ENCODE measurements at places on chromosomes 6 and 20. TPM values are rescaled to one million over a fixed set of nuclear protein-coding genes. Genes with fewer than 3 reads are reported as not detected.
A peak's percentile ranks its signal among the peaks of the same experiment; 100 is the strongest.

GRCh38 chr6:3383525-3383924 is 73.3 kb downstream of the SLC22A23 start:
- H3K27ac ChIP-seq = peak overlapping the region; percentile 49
- DNase-seq = peak; percentile 57
- no peak overlapping the region for H3K4me3 ChIP-seq
- H3K36me3 ChIP-seq = no peaks in the 10 kb centered on the region
- no peaks in the 10 kb centered on the region for H3K27me3 ChIP-seq

- H3K4me3 ChIP-seq = no peak overlapping the region
- H3K27me3 ChIP-seq = no peaks in the 10 kb centered on the region
- no peaks in the 10 kb centered on the region for H3K4me1 ChIP-seq
- H3K27ac ChIP-seq = no peak overlapping the region
- DNase-seq = no peak
These were observed 49.9 kb upstream of the PBOV1 start for GRCh38 chr6:138267971-138268895.

Gene FOXQ1
- 0.42 TPM for total RNA-seq

Gene ZNF341
- 4.9 TPM for total RNA-seq

Gene PRR18
- total RNA-seq = not detected

GRCh38 chr6:43296780-43297497 is 1.1 kb upstream of the SLC22A7 start:
- no peaks in the 10 kb centered on the region for H3K4me1 ChIP-seq
- no peak overlapping the region for H3K27ac ChIP-seq
- H3K27me3 ChIP-seq = no peaks in the 10 kb centered on the region
- DNase-seq = no peak
- no peak overlapping the region for H3K4me3 ChIP-seq

GRCh38 chr20:63941282-63942081 is 14.7 kb downstream of the UCKL1 start:
- H3K4me1 ChIP-seq = 0 out of 2 replicates have a peak, but pooled peaks cover 3% of the 10 kb centered on the region
- H3K27ac ChIP-seq = peak overlapping the region; percentile 43
- H3K36me3 ChIP-seq = peaks cover 41% of the 10 kb centered on the region
- H3K4me3 ChIP-seq = no peak overlapping the region
- no peak for DNase-seq

Gene RPP40
- 15.9 TPM for total RNA-seq

DNA sequence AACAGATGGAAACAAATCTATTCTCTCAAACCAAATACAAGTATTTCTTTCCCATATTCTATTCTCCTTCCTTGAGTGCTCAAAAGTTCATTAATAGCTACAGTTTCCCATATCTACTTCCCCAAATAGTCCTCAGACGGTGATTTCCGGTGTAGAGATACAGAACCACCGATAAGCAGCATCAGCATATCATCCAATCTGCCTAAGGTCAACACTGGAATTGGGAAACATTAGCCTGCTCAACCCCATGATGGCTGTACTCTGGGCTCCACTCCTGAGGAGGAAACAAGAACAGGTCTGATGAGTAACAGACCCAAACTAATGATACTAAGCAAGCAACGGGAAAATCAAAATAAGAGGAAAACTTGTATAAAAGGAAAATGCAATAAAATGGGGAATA is 115.6 kb downstream of the EPB41L2 start:
- H3K27ac ChIP-seq = no peak overlapping the region
- no peaks in the 10 kb centered on the region for H3K27me3 ChIP-seq
- no peak overlapping the region for H3K4me3 ChIP-seq
- no peaks in the 10 kb centered on the region for H3K4me1 ChIP-seq
- no peak for DNase-seq
- H3K36me3 ChIP-seq = no peaks in the 10 kb centered on the region

- H3K4me1 ChIP-seq = peaks cover 16% of the 10 kb centered on the region
- no peak overlapping the region for H3K4me3 ChIP-seq
- H3K36me3 ChIP-seq = no peaks in the 10 kb centered on the region
- no peak for DNase-seq
These were observed 4.0 kb downstream of the HSPA1B start for GRCh38 chr6:31831350-31832215.

DNA sequence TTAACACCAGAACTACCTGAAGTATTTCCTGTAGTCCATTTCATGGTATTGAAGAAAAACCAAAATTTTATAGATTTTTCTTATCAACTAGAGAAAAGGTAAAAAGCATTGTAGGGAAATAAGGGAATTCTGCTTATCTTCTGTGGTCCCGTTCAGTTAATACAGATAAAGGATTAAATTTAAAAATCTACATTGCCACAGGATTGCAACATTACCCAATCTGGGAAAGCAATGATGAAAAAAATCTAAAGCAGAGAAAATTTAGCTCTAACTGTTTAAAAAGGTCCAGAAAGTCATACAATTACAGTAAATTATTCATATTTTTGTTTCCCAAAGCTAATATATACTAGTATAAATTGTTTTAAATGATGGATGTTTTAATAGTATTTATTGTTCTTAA is 18.0 kb downstream of the POLH start:
- no peak overlapping the region for H3K4me3 ChIP-seq
- no peaks in the 10 kb centered on the region for H3K27me3 ChIP-seq
- DNase-seq = no peak
- H3K27ac ChIP-seq = no peak overlapping the region
- H3K4me1 ChIP-seq = no peaks in the 10 kb centered on the region
- peaks cover 14% of the 10 kb centered on the region for H3K36me3 ChIP-seq

DNA sequence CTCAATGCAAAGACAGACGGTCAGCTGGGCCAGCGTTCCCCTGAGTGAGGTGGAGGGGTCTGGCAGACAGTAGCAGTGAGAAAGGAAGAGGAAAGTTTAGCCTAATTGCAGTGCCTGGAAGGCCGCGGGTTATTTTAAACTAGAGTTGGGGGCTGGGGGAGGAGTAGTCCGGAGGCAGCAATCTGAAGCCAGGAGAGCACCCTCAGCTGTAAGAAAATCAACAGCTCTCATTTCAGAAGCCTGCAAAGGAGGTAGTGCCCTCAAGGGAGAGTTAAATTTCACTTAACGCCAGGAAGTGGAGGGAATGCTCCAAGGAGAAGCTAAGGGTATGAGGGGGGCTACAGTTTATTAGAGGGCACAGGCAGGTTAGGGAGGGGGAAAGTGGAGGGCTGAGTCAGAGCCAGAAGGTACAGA is 26.9 kb downstream of the RING1 start:
- no peak overlapping the region for H3K4me3 ChIP-seq
- no peak overlapping the region for H3K27ac ChIP-seq
- no peaks in the 10 kb centered on the region for H3K27me3 ChIP-seq
- no peaks in the 10 kb centered on the region for H3K4me1 ChIP-seq

DNA sequence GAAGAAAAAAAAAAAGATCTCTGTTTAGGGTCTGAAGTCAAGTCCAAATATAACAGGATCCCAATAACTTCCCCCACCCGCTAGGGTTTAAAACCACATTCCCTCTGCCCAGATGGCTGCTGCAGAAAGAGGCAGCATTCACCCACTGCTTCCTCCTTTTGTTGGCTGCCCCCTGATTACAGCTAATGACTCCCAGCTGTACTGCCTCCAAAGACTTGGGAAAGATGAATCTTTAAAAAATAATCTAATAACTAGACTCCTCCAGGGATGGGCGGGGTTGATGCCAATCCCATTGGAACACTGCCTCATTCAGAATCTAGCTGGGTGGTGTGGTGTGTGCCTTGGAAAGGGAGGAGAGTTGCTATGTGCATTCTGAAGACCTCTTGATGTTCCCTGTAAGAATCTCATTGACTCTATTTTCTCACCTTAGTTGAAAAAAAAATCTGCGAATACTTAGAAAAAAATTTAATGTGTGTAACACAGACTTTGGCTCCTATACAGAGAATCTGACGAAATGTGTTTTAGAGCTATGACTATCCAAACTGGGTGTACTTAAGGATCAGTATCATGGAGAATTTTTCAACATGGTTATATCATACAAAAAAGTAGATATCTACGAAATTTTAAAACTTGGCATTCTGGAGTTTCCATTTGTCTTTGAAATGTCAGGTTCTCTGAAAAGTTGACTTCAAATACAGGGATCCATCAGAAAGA is 174.0 kb downstream of the RNF144B start:
- DNase-seq = no peak
- no peaks in the 10 kb centered on the region for H3K4me1 ChIP-seq
- no peaks in the 10 kb centered on the region for H3K36me3 ChIP-seq

Gene COL12A1
- total RNA-seq = 23.5 TPM

Gene CRISP3
- total RNA-seq = not detected

Gene LY6G5C
- total RNA-seq = 1.7 TPM

Gene CAP2
- total RNA-seq = 3.8 TPM

DNA sequence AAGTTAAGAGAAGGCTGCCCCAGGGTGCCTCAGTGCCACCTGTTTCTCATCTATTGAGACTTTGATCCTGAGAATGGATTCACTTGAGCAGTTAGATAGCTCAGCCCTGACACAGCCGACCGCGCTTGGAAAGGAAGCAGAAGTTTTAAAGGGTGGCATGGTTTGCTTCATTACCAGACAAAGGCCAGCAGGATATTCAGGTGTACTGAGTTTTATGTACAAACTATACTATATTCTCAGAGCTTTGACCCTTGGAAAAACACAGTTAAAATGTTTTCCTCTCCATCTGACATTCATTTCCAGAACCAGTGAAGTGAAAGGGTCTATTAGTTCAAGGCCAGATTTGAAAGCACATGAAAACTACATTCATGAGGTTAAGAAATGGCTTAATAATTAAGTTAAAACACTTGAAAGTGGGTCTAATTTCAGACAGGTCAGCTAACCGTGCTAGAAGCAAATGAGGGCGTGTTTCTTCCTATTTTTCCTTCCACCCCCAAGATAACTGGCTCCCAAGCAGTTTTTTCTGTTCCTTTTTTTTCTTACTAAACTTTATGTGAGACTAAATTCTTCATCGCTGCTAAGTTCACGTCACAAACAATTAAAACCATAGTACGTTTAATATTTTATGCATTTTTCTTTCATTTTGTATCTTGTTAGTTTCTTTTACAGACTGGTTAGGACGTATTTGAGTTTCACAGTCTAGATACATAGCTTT is 385.3 kb upstream of the SOX4 start:
- no peaks in the 10 kb centered on the region for H3K27me3 ChIP-seq
- no peak overlapping the region for H3K4me3 ChIP-seq

DNA sequence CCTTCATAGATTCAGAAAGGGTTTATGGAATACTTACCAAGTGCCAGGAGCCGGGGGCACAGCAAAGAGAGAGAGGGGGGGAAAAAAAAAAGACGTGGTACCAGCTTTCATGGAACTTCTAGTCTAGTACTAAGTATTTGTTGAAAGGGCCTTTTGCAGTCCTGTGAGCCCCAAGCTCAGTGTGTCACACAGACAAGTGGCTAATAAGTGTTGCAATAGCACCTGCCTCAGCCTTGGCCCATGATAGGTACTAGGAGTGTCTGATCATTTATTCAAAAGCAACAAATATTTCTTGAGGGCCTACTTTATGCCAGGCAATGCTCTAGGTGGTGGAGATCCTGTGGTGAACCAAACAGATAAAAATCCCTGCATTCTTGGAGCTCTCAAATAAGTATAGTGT is 7.9 kb downstream of the MYLK2 start:
- H3K27me3 ChIP-seq = no peaks in the 10 kb centered on the region
- H3K4me3 ChIP-seq = no peak overlapping the region
- H3K27ac ChIP-seq = no peak overlapping the region
- no peak for DNase-seq
- no peaks in the 10 kb centered on the region for H3K36me3 ChIP-seq

- H3K27me3 ChIP-seq = no peaks in the 10 kb centered on the region
- no peak for DNase-seq
- no peaks in the 10 kb centered on the region for H3K36me3 ChIP-seq
- H3K27ac ChIP-seq = no peak overlapping the region
These were observed 170.8 kb downstream of the BCAS1 start for GRCh38 chr20:53899351-53900167.

GRCh38 chr20:1509237-1509636 is 18.0 kb upstream of the SIRPB2 start:
- no peaks in the 10 kb centered on the region for H3K4me1 ChIP-seq
- H3K27ac ChIP-seq = no peak overlapping the region
- no peak overlapping the region for H3K4me3 ChIP-seq
- H3K36me3 ChIP-seq = no peaks in the 10 kb centered on the region
- no peaks in the 10 kb centered on the region for H3K27me3 ChIP-seq

Measured in HCT116 (cell line).